ENCODE measurements at places on chromosomes 4 and X.

DNA sequence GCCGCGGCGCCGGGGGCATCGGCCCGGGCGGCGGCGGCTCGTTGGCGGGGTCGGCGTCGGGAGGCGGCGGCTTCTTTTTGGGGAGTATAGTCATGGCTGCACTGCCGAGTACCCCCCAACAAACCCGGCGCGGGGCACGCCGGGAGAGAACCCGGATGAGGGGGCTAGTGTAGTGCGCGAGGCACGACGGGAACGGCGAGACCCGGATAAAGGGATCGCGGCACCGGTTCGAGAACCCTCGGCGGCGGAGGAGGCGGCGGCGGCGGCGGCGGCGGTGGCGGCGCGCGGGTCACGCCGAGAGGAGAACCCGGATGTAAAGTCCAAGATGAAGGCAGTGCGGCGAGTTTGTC, at the start of gene OTUD5:
TSS of gene OTUD5 (minus strand) at position 131 of the 350 bp plus-strand sequence. CDS start at position 94, 37 bp downstream.
- peak; percentile 44 for DNase-seq

DNA sequence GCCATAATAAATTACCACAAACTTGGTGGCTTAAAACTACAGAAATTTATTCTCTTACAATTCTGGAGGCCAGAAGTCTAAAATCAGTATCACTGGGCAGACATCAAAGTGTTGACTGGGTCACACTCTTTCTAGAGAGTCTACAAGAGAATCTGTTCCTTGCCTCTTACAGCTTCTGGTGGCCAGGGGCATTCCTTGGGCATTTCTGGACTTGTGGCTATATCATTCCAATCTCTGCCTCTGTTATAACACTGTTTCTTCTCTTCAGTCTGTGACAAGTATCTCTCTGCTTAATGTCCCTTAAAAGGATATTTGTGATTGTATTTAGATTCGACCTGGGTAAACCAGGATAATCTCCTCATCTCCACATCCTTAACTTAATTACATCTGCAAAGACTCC, 207.3 kb upstream of the DCAF8L1 start:
- DNase-seq: no peak

- no peak for DNase-seq
Measured at GRCh38 chr4:41426539-41426938, 111.4 kb upstream of the LIMCH1 start.

DNA sequence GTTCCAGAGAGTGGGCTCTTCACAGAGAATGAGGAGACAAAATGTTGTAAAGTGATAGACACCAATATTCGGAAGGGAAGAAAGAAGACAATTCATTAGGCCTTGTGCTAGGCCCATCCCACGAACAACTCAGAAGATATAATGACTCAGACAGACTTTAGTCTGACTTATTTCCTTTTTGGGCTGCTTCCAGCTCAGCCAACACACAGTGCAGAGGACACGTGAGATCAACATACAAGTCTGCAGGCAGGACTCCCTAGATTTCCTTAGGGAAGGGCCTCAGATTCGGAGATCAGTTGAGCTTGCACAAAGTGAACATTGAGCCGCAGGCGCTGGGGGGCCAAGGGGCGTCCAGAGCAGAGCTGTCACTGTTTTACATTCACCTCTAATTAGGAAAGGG, 290.7 kb upstream of the TENM3 start:
- DNase-seq: no peak

GRCh38 chr4:113409181-113409580, 352.4 kb downstream of the CAMK2D start:
- no peak for DNase-seq

GRCh38 chr4:125780164-125780563, 465.4 kb downstream of the FAT4 start:
- DNase-seq: no peak

- DNase-seq: no peak
Measured at GRCh38 chrX:3501833-3502535, 155.5 kb upstream of the MXRA5 start.

- DNase-seq: no peak
Measured at GRCh38 chr4:76654791-76655190, 219.8 kb downstream of the SHROOM3 start.

GRCh38 chrX:149522916-149523315, 17.8 kb upstream of the IDS start:
- DNase-seq: no peak

DNA sequence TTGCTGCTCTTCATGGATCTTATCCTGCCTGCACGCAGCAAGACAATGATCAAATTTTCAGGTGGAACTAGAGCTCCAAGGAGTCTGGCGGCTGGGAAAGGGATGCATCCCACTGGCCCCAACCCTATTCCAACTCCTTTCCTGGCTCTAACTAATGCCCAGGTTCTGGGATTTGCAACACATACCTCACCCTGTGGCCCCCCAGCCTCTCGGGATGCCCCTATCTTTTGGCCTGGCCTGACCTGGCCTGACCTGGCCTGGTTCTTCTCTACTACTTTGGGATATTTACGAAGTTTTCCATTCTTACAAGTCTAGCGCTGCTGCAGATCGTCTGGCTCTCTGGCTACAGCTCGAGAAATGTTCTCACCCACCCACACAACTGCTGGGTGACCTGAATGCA, 56.4 kb upstream of the CDKN2AIP start:
- DNase-seq: no peak

DNA sequence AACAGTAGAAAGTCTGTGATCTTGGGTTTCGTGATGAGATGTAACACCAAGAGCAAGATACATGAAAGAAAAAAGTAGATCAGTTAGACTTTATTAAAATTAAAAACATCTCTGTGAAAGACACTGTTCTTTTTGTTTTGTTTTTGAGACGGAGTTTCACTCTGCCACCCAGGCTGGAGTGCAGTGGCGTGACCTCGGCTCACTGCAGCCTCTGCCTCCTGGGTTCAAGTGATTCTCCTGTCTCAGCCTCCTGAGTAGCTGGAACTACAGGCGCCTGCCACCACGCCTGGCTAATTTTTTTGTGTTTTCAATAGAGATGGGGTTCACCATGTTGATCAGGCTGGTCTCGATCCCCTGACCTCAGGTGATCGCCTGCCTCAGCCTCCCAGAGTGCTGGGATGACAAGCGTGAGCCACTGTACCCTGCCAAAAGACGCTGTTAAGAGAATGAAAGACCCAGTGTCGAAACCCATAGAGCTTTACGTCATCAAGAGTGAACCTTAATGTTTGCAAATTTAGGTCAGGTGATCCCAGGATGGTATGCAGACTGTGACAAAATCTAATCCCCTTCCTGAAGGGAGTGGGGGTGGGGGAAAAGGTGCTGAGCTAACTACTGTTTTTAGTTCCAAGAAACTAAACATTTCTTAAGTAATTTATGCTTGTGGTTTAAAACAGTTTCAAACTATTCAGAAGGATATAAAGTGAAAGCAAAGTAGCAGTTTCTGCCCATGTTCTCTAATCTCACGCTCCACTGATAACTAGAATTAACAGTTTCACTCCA, 8.0 kb downstream of the OFD1 start:
- no peak for DNase-seq

GRCh38 chr4:78749258-78749971, 26.7 kb upstream of the BMP2K start:
- DNase-seq: no peak

DNA sequence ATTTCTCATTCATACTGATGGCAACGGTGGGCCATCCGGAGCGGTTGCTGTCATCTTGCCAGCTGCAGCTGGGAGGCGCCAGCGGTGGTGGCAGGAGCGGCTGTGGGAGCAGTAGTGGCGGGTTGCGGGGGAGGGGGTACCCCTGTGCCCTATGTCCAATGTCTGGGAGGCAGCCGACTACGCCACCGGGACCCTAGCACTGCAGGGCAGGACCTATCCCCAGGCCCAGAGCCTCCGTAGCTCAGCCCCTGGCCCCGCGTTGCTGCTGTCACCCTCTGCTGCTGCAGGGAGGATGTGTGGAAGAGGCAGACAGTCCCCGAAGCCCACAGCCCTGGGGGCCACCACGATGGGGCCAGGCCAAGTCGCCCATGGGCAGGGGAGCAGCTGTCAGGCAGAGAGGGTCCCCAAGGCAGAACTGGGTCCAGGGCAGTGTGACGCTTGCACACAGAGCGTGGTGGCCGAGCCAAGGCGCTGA, 10.0 kb upstream of the SPP1 start:
- no peak for DNase-seq

GRCh38 chr4:89160806-89161205, 49.5 kb downstream of the TIGD2 start:
- DNase-seq: no peak

- no peak for DNase-seq
Measured at GRCh38 chrX:63354484-63354883, 3.4 kb upstream of the SPIN4 start.

GRCh38 chr4:113641025-113641431, 120.5 kb downstream of the CAMK2D start:
- DNase-seq: no peak

DNA sequence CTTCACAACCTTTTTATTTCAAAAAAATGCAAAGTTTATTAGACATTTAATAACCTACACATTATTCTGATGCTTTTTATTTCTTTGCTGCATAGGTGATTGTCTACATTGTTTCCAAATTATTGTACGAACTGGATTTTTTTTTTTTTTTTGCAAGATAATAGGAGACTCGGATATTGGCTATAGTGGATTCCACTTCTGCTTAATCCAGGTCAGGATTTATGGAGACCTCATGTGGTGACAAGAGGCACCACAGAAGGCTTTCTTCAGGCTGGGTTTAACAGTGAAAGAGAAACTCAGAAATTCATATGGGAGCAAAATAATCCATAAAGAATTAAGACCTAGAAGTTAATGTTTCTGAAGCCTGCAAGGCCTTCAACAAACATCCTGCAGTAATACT, 2.4 kb upstream of the SLIT2 start:
- no peak for DNase-seq

- DNase-seq: no peak
Measured at GRCh38 chrX:85065512-85066198, 62.0 kb downstream of the APOOL start.

Measured in stimulated activated CD8-positive, alpha-beta memory T cell treated with anti-CD3 and anti-CD28 coated beads, Interleukin-15, amount 100 ng/mL, for 24 hours (primary cell).